ENCODE measurements at places on chromosomes 2 and 18.

GRCh38 chr2:127172306-127172705, 47.8 kb downstream of the CYP27C1 start:
- no peak for DNase-seq

GRCh38 chr2:38122344-38122743, 46.4 kb upstream of the CYP1B1 start:
- no peak for DNase-seq

GRCh38 chr2:215773728-215774127, 239.6 kb downstream of the MREG start:
- no peak for DNase-seq

GRCh38 chr2:206084870-206085741, 868 bp downstream of the INO80D start:
- DNase-seq = peak; percentile 15

- no peak for DNase-seq
These were observed 3.4 kb downstream of the C2orf80 start for GRCh38 chr2:208186465-208186864.

DNA sequence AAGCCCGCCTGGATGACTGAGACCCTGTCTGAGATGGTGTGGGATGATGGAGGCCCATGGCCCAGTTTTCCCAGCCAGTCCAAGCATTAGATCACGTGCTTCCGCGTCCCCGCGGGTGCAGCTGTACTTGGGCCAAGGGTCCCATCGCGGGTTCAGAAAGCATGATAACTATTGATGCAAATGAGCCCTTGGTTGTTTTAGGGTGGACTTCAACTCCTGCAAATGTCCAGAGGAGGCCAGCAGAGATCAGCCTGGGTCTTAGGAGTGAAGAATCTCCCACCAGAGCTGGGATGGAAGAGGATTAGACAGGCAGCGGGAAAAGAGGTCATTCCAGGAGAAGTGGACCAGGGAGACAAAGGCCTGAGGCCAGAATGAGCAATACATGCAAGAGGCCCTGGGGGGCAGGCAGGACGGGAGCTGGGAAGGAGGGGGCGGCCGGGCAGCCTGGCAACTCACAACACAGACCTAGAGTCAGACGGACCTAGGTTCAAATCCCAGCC, 89.9 kb upstream of the TMEM247 start:
- DNase-seq = no peak
